ENCODE measurements at places on chromosomes 16 and 17.

DNA sequence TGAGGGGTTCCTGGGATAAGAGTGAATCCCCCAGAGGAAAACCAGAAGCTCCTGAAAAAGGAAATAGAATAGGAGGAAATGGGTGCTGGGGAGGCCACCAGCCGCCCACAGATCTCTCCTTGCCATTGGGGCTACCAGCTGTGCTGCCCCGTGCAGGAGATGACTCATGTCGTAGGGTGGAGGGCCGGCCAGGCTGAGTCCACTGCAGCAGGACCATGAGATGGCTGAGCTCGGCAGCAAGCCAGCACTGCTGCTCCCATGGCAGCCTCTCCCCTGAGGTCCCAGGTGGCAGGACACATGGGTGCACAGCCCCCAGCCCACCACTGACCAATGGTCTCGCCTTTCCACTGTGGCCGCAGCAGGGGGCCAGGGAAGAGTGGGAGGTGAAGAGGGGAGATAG, 95.5 kb downstream of the GNAO1 start:
- no peak for DNase-seq

DNA sequence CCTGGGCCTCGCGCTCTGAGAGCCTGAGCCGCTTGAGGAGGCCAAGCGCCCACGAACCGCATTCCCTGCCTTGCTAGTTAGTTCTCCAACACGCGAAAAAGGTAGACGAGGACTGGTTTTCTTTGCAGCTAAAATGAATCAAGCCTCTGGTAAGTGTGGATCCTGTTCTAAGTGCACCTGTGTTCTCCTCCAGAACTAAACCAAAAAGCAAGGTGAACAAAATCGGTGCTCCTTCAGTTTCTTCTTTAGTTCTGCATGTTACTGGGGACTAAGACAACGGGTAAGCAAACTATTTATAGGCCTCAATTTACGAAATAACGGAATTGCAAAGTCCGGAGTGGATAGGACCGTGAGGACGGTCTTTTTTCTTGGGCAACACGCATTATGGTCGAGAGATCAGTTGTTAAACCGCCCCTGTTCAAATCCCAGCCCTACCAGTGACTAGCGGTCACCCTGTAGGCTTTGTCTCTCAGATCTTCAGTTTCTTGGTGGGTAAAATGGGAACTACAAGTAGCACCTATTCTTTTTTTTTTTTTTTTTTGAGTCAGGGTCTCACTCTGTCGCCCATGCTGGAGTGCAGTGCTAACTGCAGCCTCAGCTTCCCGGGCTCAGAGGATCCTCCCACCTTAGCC, 993 bp upstream of the ANKRD11 start:
- no peak for DNase-seq

DNA sequence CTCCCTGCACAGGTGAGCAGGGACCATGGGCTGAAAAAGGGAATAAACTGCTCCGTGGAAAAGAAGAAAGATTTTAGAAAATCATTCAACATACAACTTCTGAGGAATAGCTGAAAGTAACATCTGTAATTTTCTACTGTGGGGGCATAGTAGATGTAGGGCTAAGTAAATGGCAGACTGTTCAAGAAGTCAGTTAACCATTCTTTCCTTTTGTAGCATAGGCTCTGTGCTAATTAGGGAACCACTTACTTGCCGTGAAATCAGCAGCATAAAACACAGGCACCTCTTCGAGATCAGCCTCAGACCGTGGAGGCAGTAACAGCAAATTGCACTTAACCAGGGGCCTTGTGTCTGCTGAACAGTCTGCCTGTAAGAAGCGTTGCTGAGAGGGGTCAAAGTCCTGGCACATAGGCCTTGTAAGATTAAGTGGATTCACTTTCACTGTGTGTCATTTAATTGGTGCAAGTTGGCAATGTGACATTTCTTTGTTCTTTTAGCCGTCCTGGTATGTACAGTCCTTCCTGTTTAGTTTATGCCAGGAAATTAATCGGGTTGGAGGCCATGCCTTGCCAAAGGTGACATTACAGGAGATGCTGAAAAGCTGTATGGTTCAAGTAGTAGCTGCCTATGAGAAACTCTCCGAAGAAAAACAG, 10.4 kb downstream of the COG1 start:
- no peak for DNase-seq

DNA sequence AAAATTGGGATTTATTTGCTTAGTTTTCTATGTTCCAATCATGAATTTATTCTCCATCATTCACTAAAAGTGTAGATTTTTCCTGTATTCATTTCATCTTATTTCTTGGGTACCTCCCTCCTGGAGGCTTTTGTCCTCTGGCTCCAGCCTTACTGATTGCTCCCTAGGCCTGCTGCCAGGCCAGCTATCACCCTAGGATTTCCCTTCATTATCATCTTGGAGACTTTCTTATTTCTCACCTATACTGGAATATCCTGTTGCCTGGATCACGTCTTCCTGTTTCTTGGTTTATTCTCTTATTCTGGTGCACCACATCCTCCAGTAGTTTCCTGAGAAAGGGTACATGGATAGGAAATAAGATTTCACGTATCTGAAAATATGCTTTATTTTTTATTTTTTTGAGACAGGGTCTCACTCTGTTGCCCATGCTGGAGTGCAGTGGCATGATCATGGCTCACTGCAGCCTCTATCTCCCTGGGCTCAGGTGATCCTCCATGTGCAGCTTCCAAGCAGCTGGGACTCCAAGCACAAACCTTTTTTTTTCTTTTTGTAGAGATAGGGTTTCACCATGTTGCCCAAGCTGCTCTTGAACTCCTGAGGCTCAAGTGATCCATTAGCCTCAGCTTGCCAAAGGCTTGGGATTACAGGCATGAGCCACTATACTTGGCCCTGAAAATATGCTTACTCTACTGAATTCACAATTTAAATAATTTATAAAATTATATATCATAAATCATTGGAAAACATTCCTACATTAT, 13.3 kb upstream of the KPNB1 start:
- DNase-seq: no peak

DNA sequence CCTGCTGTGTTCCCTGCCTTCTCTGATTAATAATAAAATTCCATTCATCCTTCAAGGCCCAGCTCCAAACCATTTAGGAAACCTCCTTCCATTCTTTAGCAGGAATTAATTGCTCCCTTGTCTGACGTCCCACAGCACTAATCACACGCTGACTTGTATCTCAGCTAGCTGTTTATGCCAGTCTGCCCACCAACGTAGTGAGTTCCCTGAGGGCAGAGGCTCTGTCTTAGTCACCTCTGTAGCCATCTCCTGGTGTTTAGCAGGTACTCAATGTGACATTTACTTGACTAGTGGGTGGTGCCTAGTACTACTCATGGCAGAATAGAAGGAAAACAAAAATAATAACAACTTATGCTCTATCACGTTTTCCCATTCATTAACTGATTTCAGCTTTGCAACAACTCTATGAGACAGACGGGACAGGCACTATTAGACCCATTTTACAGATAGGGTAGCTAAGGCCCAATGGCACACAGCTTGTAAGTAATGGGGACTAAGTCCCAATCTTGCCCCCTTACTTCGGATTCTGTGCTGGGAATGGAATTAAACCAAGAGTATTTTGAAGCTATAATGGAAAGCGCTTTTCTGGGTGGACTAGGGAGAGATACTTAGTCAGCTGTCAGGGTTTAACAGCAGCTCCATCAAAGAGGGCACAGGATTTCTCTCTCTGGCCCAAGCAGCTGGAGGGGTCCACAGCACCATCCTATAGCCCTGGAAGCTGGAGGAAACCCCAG, 931 bp upstream of the WIPF2 start:
- DNase-seq: no peak

GRCh38 chr17:40454613-40454995, 11.4 kb downstream of the IGFBP4 start:
- DNase-seq: no peak
